NCI-H1930 (cell line): ENCODE measurements at places on chromosomes 2 and 18.
A peak's percentile ranks its signal among the peaks of the same experiment; 100 is the strongest.

GRCh38 chr2:28736034-28736433, 15.6 kb upstream of the PPP1CB start:
- DNase-seq, result no peak

GRCh38 chr2:114754907-114755563, 312.6 kb downstream of the DPP10 start:
- DNase-seq, result no peak

GRCh38 chr2:118729760-118730159, 117.7 kb downstream of the EN1 start:
- DNase-seq, result no peak

GRCh38 chr18:32373505-32373904, 97.2 kb downstream of the GAREM1 start:
- DNase-seq, result no peak

- DNase-seq, result no peak
Measured at GRCh38 chr2:144770616-144771230, 250.8 kb upstream of the ZEB2 start.

DNA sequence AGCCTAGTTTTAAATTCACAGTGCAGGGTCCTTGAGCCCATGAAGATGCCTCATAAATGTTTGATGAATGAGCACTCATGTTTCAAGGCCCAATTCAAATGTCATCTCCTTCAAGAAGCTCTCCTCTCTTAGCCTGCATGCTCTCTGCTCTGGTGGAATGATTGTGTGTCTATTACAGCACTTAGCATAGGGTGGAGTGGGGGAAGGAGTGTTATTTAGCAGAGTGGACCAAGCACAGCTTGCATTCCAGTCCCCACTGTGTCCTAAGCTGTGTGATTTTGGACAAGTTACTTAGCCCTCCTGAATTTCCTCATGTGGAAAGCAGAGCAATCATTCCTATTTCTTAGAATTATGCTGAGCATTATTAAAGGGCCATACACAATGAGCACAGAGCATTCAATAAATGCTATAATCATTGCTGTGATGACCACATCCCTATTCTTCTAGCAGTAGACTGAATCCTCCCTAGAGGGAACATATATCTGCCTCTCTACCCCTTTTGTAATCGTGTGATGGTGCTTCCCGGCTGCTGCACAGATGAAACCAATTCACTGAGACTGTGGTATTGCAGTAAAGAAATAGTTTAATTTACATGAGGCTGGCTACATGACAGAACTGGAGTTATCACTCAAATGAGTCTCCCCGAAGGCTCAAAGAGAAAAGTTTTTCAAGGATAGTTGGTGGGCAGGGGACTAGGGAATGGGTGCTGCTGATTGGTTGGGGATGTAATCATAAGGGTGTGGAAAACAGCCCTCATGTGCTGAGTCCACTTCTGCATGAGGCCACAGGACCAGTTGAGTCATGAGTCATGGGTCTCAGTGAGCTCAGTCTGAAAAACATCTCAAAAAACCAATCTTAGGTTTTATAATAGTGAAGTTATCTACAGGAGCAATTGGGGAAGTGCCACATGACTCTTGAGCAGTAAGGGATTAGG, 173.4 kb upstream of the NDUFV2 start:
- no peak for DNase-seq

DNA sequence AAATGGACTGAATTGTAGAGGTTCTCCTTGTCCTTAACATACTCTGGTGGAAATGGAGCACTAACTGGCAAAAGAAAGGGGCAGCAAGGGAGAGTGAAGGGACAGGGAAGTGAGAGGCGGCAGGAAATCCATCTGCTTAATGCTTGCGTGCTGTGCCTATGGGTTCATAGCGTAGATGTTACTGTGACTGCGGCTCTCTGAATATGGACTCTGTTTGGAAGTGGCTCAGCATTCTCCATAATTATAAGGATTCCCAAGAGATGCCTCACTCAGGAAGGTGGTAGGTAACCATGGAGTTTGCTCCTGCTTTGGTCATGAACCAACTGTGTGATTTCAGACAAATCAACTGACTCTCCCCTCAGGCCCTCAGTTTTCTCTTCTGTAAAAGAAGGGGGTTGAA, 50.0 kb downstream of the MYO3B start:
- no peak for DNase-seq

GRCh38 chr18:59729781-59730180, 32.6 kb upstream of the CCBE1 start:
- no peak for DNase-seq

GRCh38 chr2:241573741-241574140, 15.2 kb downstream of the BOK start:
- no peak for DNase-seq

DNA sequence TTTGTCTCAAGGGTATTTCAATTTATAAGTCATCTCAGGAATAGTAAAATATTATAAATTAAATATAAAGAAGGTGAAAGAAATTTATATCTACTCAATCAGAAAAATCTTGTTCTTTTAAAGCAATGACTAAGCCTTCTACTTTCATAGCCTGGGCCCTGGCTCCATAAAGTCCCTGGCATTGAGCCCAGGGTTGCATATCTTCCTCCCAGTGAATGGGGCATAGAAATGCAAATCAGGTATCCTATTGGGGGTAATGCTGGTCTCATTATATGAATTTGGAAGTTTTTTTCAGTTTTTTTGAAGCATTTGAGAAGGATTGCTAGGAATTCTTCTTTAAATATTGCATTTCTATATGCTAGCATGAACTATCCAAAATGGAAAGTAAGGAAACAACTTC, 73.9 kb upstream of the MC2R start:
- DNase-seq, result no peak

DNA sequence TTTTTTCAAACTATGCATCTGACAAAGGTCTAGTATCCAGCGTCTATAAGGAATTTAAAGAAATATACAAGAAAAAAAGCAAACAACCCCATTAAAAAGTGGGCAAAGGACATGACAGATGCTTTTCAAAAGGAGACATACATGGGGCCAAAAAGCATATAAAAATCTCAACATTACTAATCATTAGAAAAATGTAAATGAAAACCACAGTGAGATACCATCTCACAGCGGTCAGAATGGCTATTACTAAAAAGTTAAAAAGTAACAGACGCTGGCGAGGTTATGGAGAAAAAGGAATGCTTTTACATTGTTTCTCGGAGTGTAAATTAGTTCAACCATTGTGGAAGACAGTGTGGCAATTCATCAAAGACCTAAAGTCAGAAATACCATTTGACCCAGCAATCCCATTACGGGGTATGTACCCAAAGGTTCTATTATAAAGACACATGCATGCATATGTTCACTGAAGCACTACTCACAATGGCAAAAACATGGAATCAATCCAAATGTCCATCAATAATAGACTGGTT, 643.1 kb upstream of the LRRTM1 start:
- DNase-seq, result no peak

- peak; percentile 49 for DNase-seq
Measured at GRCh38 chr18:62526098-62527025, 3.5 kb downstream of the ZCCHC2 start.

GRCh38 chr2:175624211-175624761, 377.8 kb downstream of the LNPK start:
- no peak for DNase-seq

- DNase-seq, result no peak
Measured at GRCh38 chr18:59846814-59847490, 52.8 kb upstream of the PMAIP1 start.

GRCh38 chr2:112881217-112881985, 29.6 kb upstream of the IL37 start:
- DNase-seq, result no peak

DNA sequence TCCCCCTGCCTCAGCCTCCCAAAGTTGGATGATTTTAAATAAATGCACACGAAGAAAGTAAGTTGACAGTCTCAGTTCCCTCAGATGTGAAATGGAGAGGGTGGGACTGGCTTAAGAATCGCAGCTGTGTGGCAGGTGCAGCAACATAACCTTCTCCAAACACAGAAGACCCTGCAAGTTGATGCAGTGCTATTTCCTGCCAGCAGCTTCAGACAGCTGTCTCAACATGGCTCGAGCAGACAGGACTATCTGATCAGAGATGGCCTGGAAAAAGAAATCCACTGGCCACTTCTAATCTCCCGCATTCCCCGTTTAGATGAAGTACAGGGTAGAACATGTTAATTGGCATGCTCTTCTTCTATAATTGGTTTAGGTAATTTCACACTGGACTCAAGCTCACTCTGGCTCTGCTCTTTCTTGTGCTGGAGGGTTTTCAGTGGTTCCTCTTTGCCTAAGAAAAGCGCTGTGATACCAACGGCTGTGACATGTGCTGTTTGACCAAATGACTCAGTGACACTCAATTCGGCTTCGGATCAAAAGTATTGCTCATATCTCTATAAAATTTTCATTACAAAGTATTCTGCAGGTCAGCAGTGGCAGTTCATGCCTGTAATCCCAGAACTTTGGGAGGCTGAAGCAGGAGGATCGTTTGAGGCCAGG, 40.2 kb downstream of the MYOM1 start:
- no peak for DNase-seq

DNA sequence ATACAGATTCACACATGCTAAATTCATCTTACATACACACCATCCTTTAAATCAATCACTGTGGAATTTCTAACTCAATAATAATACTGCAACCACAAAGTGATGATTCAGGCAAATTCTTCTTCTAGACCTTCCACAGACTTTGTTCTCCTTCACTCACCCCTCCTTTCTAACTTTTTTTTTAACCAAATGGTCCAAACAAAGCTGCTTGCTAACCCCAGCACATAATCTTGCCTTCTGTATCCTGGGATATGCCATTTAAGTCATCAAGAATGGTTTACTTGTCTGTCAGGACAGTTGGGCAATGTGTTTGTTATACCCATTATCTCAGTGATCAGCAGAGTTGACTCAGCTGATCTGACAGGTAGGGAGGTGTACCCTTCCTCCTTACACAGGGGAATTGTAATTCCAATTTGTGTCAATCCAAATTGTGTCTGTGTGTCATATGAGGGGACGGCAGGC, 10.0 kb downstream of the SLC40A1 start:
- DNase-seq, result peak; percentile 50

GRCh38 chr2:85741211-85741832, 12.5 kb upstream of the ATOH8 start:
- no peak for DNase-seq

GRCh38 chr18:56935434-56936040, 211.3 kb upstream of the BOD1L2 start:
- DNase-seq, result no peak

- no peak for DNase-seq
Measured at GRCh38 chr2:33317369-33318007, 159.0 kb upstream of the RASGRP3 start.

DNA sequence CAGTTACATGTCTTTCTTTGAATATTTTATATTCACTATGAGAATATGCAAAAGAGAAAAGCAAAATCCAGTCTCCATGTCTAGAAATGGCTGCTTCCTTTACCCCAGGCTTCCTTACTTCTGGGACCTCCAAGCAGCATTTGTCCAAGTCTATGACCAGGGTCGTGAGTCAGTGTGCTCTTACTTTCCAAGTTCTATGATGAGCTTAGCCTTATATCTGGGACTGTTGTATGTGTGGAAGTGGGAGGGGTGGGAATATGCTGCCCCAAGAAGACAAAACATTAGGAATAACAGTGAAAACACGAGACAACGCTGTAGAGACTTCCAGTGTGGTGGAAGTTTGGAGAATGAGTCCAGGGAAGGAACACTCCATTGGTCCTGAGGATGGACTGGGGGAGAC, 21.2 kb upstream of the CHRNA1 start:
- no peak for DNase-seq

- DNase-seq, result no peak
Measured at GRCh38 chr2:67526283-67526682, 129.2 kb downstream of the ETAA1 start.

- DNase-seq, result no peak
Measured at GRCh38 chr18:51107082-51107481, 77.1 kb downstream of the SMAD4 start.

DNA sequence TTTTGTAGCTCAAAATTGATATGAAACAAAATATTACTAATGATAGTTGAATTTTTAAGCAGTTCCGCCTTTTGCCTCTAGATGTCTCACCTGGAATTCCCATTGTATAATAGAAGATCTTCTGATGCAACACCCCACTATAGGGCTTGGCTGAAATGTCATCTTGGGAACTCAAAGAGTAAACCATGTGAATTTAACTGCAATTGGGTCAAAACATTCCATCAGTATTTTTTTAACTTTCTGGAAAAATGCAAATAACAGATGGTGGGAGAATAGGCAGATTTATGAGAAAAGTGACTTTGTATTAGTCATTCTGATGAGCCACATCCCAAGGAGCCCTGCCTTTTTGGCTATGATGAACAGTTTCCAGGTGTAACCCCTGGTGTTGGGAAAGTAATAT, 489.9 kb downstream of the NYAP2 start:
- DNase-seq, result peak; percentile 19

DNA sequence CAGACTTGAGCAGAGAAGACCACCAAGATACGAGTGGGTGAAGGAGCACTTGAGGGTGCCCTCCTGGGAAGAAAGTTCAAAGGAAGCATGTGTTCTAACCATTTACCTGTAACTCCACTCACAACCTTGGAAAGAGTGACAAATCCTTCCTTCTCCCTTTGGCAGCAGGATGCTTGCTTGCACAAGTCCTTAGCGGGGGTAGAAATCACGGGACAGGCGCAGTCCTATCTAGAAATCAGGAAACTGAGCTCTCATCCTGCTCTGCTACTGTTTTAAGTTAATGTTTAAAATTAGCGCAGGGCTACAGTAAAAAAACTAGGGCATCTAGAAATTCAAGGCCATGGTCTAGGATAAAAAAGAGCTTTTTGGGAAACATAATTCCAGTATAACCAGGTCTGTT, 100.9 kb upstream of the PTPRM start:
- DNase-seq, result no peak

GRCh38 chr2:10016802-10017258, 26.5 kb upstream of the KLF11 start:
- no peak for DNase-seq

DNA sequence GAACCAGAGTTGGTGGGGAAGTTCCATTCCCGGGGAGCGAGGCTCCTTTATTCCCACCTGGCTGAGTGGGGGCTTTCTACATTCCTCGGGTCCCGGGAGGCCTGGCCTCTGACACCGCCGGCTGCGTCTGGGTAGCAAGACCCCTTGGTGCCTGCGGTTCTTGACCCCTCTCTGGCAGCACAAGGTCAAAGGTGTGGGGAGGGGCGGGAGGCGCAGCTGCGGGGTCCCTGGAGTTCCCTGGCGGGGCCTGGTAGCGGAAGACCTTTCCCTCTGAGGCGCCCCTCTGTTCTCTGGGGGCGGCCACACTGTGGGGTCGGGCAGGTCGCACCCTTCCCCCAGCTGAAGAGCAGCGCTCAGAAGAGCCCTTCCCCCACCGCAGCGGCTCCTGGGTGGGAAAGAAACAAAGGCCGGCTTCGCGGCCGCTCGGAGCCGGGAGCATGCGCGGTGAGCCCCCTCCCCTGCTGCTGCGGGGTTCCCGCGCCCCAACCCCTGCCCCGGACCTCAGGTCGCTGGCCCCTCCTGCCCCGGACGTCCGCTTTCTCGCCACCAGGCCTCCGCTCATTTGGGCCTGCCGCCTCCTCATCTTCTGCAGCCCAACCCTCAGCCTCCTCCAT, 146.3 kb downstream of the ANKRD44 start:
- DNase-seq, result no peak

- DNase-seq, result no peak
Measured at GRCh38 chr2:115414466-115414865, 972.0 kb downstream of the DPP10 start.

- no peak for DNase-seq
Measured at GRCh38 chr18:23354625-23355024, 98.5 kb upstream of the RIOK3 start.
